ENCODE measurements at places on chromosomes 7 and 10.

DNA sequence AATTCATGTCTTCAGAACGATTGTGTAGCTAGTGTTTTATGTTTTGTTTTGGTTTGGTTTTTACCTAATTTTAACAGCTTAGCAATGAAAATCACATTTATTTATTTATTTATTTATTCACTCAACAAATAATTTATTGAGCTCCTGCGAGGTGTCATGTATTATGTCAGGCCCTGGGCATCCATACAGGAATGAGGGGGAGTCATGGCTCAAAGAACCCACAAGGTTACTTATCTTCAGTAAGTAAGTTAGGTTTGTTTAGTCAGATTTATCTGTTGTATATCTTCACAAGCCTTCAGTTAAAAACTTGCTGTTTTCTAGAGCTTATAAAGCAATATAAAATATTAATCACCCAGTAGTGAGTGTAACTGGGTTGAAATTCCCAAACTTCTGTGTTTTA, 45.4 kb downstream of the FOXP2 start:
- DNase-seq: no peak

DNA sequence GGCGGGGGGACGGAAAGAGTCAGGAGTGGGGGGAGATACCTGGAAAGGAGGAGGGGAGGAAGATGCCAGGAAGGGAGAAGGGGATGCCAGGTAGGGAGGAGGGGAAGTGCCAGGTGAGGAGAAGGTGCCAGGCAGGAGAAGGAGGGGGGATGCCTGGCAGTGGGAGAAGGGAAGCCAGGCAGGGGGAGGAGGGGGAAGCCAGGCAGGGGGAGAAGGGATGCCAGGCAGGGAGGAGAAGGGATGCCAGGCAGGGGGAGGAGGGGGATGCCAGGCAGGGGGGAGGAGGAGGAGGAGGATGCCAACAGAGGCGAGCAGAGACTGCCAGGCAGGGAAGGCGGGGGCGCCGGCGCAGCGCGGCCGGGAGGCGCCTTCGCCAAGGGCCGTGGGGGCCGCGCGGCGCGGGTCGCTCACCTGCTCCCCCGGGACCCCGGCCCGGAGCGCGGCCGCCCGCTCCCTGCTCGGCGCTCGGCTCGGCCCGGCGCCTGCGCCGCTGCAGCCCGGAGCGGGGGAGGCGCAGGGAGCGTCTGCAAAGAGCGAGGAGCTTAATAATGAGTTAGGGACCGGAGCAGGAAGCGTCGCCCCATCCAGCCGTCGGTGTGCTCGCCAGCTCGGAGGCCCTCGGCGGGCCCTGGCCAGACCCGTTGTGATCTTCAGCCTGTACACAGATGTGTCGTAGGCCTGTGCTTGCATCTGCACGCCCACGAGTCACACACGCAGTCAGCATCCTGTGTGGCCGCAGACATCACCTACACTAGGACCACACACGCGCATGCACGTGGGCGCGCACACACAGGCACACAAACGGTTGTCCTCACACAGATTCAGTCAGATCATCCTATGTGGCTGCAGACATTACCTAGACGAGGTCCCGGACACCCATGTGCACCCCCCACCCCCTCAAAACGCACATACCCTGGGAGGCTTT, 28.4 kb upstream of the SMARCD3 start:
- DNase-seq: peak; percentile 50

- DNase-seq: no peak
Observed at GRCh38 chr10:50503661-50504320, 120.0 kb downstream of the SGMS1 start.

DNA sequence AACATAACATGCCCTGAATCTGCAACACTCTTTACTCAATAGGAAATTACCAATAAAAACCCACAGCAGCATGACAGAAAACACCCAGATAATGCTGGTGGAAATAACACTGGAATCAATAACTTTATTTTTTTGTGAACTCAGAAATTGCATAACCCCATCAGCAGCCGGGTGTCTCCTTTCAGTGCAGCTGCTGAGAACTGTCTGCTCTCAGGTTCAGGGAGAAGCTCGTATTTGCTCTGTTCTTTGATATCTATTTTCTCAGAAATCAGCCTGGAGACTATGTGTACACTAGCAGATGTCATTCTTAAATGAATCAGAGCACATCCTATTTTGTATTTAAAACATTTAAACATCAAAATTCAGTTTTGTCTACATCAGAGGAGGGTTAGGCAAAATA, 506.0 kb downstream of the POM121L12 start:
- DNase-seq: no peak

DNA sequence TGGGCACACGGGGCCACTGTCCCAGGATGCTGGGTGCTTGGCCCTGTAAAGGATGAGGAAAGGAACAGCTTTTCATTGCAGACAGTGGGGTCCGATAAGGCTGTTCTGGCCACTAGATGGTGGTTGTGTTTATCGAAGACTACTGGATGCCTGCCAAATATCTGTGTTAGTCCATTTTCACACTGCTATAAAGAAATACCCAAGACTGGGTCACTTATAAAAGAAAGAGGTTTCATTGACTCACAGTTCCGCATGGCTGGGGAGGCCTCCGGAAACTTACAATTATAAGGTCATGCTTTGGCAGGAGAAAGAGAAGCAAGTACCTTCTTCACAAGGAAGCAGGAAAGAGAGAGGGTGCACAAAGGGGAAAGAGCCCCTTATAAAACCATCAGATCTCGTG, 32.2 kb upstream of the GARS1 start:
- DNase-seq: no peak

- no peak for DNase-seq
Observed at GRCh38 chr7:139583826-139584553, 60.5 kb downstream of the CLEC2L start.

- no peak for DNase-seq
Observed at GRCh38 chr7:6346581-6346980, 74.2 kb upstream of the CYTH3 start.

GRCh38 chr7:28700790-28701203, 257.3 kb downstream of the TRIL start:
- DNase-seq: no peak

GRCh38 chr7:113299748-113300147, 181.4 kb upstream of the SMIM30 start:
- DNase-seq: no peak

- no peak for DNase-seq
Observed at GRCh38 chr7:45525057-45525456, 49.1 kb upstream of the ADCY1 start.

- DNase-seq: no peak
Observed at GRCh38 chr10:47137311-47137851, 162.6 kb upstream of the GDF10 start.

DNA sequence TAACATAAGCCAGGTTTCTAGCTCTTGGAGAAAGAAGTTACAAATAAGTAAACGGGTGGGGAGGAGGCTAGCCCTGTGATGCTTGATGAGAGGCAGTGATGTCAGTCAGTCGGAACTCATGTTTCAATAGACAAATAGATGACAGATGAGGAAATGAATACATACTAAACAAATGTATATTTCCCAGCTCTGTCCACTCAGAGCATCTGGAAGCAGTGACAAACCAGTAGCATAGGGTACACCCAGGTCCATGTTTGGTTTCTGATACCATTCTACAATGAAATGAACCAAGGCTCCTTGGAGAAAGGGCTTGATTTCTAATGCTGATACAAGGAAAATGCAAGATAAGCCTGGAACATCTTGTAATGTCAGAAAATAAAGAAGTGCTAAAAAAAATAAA, 30.6 kb downstream of the PODXL start:
- DNase-seq: no peak

DNA sequence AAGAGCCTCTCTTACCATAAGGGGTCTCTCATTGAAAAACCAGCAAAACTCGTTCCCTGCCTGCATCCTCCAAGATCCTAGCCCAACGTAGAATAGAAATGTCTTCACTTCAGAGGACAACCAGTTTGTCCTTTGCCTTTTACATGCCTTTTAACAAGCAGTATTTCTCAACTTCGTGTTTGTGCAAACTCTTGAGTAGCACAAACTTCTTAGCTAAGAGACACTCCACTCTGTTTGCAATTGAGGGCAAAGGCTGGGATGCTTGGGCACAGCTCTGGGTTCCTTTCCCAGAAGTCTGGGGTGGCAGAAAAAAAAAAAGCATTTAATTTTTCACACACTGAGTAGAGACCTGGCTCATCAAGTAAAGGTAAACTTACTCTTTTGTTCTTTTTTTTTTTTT, 19.5 kb upstream of the KCTD7 start:
- DNase-seq: no peak

- no peak for DNase-seq
Observed at GRCh38 chr7:1137517-1138167, 22.4 kb downstream of the ZFAND2A start.

DNA sequence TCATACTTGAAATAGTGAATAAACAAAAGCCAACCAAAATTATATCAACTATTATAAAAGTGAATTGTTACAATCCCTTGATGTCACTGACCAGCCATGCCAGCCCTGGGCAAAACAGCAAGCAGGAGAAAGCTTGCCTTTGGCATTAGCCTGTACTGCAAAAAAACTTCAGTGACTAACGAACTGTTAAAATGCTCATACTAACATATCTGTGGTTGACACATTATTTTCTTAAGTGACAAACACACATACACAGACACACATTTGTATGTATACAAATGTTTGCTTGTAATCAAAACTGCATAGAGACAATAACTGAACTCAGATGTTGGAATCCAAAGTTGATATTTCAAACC, 29.5 kb downstream of the CHCHD3 start:
- no peak for DNase-seq

- DNase-seq: no peak
Observed at GRCh38 chr7:114973147-114973546, 51.3 kb downstream of the MDFIC start.

GRCh38 chr7:74193054-74193453, 16.8 kb upstream of the LAT2 start:
- no peak for DNase-seq

DNA sequence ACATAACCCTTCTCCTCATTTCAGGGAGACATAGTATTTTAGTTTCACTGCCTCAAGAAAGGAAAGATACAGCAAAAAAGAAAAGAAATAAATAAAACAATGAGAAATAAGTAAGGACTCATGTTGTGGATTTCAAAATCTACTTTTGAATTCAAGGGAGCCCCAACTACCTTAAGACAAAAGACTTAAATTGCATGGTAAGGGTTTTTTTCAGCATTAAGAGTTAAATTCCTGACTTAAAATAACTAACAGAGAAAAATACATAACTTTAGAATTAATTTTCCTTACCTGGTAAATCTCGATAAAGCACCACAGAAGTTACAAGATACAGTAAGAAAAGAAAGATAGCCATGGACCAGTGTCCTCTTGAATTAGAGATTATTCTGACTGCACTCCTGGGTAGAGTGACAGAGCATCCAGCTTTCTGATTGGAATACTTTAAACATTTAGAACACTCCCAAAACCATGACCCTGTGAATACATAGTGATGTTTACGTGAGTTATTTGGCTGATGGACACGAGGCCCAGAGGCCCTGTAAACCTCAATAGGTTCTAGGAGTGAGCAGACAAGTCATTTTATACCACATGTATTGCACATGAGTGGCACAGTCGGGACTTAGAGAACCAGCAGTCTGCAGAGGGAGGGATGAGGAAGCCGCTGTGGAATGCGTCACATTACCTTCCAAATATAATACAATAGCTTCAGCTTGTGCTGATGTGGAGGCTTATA, 292.5 kb upstream of the SEMA3C start:
- DNase-seq: no peak

GRCh38 chr7:17130281-17131059, 168.0 kb upstream of the AHR start:
- no peak for DNase-seq

- DNase-seq: no peak
Observed at GRCh38 chr7:131480384-131481315, 75.8 kb downstream of the PODXL start.

GRCh38 chr7:22578007-22578733, 78.2 kb upstream of the STEAP1B start:
- no peak for DNase-seq

GRCh38 chr7:132041108-132041507, 484.7 kb upstream of the PODXL start:
- DNase-seq: no peak

DNA sequence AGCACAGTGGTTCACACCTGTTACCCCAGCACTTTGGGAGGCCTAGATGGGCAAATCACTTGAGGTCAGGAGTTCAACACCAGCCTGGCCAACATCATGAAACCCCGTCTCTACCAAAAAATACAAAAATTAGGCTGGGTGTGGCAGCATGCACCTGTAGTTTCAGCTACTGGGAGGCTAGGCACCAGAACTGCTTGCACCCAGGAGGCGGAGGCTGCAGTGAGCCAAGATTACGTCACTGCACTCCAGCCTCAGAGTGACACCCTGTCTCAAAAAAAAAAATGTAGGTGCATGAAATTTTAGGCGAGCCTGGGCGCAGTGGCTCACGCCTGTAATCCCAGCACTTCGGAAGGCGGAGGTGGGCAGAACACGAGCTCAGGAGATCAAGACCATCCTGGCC, 9.6 kb downstream of the BCL7B start:
- DNase-seq: no peak

- no peak for DNase-seq
Observed at GRCh38 chr7:26298472-26299058, 6.9 kb downstream of the SNX10 start.

- no peak for DNase-seq
Observed at GRCh38 chr10:31321396-31321941, 2.5 kb downstream of the ZEB1 start.

GRCh38 chr10:33482486-33482885, 148.0 kb upstream of the NRP1 start:
- DNase-seq: no peak

DNA sequence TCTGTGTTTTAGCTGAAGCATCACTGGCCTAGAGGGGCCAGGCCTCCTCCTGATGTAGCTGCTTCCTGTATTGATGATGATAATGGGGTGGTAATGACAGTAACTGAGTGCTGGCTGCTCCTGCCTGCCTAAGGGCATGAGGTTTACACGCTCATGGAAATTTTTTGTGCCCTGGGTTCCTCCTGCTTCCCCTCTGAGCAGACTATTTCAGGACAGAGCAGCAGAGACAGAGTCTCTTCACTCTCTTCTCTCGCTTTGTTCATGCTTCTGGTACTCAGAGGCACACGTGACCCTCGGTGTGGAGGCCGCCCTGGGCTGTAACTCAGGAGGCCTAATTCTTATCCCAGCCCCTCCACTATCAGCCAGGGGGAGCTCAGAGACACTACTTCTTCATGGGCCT, 27.9 kb downstream of the LRRC20 start:
- DNase-seq: no peak

GRCh38 chr7:21054427-21055112, 267.9 kb upstream of the SP8 start:
- DNase-seq: no peak
